ENCODE measurements at places on chromosomes 11 and 22. TPM values are rescaled to one million over a fixed set of nuclear protein-coding genes. Genes with fewer than 3 reads are reported as not detected.

Gene CAPRIN1
- total RNA-seq, result 295 TPM

Gene PTPRCAP
- 80.1 TPM for total RNA-seq

- H3K36me3 ChIP-seq, result no peaks in the 10 kb centered on the region
- peaks cover 2% of the 10 kb centered on the region for H3K27me3 ChIP-seq
- no peak overlapping the region for H3K27ac ChIP-seq
- no peak overlapping the region for H3K4me3 ChIP-seq
Measured at GRCh38 chr11:8056810-8057463, 24.1 kb upstream of the TUB start.

GRCh38 chr11:47378010-47378835, at the start of gene SPI1:
Gene SPI1 (minus strand): TSS chr11:47378547. CDS start chr11:47378353, 194 bp downstream.
- H3K27me3 ChIP-seq, result no peaks in the 10 kb centered on the region
- no peaks in the 10 kb centered on the region for H3K36me3 ChIP-seq
- no peak within 1 kb of the TSS for H3K4me3 ChIP-seq
- no peak within 1 kb of the TSS for H3K27ac ChIP-seq
- H3K4me1 ChIP-seq, result peaks cover 11% of the 10 kb centered on the region
- no peak for DNase-seq

Gene RFPL3
- not detected for total RNA-seq

Gene SLC22A25
- not detected for total RNA-seq

DNA sequence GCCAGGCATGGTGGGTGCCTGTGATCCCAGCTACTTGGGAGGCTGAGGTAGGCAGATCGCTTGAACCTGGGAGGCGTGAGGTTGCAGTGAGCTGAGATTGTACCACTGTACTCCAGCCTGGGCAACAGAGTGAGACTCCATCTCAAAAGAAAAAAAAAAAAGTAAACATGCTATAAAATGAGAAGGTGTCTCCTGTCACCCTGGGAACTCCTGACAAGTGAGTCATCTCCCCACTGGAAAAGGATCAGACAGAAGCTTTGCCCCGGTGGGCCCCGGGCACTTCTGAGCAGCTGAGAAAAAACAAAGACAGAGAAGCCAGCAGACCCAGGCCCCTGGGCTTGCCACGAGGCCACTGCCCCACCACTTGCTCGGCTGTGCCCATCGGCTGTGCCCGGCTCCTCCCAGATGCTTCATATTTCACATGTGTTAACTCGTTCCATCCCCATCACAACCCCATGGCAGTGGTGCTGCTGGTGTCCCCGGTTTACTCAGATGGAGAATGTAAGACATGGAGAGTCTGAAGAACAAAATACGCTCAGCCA, 22.3 kb downstream of the TTLL1 start:
- DNase-seq, result no peak
- no peaks in the 10 kb centered on the region for H3K27me3 ChIP-seq
- H3K36me3 ChIP-seq, result peaks cover 8% of the 10 kb centered on the region

- H3K36me3 ChIP-seq, result peaks cover 48% of the 10 kb centered on the region
- peaks cover 71% of the 10 kb centered on the region for H3K4me1 ChIP-seq
- DNase-seq, result no peak
- peak overlapping the region; percentile 78 for H3K27ac ChIP-seq
Measured at GRCh38 chr11:118247041-118247440, 5.1 kb downstream of the MPZL3 start.

Gene OR5A1
- total RNA-seq, result not detected

DNA sequence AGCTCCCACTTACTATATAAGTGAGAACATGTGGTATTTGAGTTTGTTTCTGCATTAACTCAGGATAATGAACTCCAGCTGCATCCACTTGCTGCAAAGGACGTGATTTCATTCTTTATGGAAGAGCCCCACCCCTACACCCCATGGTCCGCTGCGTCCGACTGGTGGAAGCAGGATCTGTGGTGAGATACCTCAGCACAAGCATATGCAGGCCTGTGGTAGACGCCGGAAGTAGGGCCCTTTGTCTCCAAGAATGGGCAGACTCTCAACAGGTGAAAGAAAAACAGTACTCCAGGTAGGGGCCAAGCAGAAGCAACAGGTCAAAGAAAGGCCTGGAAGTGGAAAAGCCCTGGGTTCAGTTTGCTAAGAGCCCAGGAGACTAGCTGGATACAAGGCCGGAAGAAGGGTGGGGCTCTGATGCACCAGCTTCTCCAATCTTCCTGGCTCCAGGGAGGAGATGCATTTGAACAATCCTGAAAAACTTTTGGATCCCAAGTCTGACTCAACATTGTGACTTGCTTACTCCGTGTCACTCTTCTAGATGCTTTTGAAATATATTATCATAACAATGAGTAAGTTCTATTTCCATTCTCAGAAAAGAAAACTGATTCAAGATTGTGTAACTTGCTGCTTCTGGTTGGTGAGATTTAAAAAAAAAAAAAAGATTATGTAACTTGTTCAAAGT, 30.4 kb downstream of the NEAT1 start:
- DNase-seq, result peak; percentile 2
- no peak overlapping the region for H3K4me3 ChIP-seq
- H3K36me3 ChIP-seq, result peaks cover 1% of the 10 kb centered on the region
- H3K4me1 ChIP-seq, result peaks cover 40% of the 10 kb centered on the region
- no peaks in the 10 kb centered on the region for H3K27me3 ChIP-seq

DNA sequence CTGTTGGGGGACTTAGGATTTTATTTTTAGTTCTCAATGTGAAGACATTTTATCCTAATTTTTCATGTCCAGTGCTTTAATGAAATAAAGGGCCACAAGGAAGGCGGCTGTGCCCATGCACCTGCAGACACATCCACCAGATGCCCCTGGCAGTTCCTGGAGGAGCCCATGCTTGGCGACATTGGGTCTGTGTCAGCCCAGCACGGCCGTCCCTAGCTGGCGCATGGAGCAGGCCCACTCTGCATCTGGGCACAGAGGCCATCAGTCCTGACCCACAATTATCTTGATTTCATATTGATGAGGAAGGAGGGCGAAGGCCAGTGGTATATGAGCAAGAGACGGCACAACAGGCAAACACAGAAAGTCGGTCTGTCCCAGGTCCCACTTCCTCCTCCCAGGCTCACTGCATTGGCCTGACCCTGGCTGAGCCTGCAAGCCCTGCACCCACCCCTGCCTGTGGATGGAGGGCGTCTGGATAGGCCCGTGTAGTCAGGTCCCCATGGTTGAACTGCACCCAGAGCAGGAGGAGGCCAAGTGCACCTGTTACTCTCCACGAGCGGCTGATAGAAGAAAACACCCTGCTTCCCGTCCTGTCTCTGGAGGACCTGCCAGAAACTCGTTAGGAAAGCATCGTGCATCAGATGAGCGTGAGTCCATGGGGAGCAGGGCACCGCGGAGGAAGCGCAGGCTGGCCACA, 296.9 kb downstream of the BRD1 start:
- H3K27me3 ChIP-seq, result no peaks in the 10 kb centered on the region
- no peak for DNase-seq
- H3K36me3 ChIP-seq, result peaks cover 10% of the 10 kb centered on the region
- H3K4me3 ChIP-seq, result no peak overlapping the region
- H3K27ac ChIP-seq, result no peak overlapping the region

DNA sequence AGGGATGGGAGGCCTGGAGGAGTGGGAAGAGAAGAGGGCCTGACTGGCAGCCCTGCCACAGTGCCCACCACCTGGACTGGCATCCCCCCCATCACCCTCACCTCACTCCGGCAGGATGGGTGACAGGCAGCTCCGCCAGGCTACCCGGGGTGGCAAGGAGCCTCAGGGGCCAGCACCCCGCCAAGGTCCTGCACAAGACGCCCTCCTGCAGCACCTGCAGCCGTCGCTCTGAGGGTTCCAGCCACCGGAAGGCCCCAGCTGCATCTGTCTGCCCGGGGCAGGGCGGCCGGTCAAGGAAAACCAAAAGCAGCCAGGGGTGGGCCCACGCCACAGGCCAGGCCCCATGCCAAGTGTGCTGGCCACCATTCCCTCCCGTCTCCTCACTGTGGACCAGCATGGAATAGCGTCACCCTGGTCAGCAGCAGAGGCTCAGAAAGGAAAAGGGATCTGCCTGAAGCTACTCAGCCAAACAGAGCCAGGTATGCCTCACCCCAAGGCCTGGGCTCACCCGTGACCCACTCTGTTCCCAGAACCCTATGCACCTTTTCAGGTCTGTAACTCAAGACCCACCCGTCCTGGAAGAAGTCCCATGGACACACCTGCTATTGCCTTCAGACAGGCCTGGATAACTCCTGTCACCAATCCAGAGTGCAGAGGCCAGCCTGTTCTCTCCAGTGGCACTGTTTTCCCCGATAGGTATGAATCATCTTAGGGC, 7.0 kb downstream of the RHBDD3 start:
- H3K27me3 ChIP-seq, result no peaks in the 10 kb centered on the region
- no peak overlapping the region for H3K4me3 ChIP-seq
- peaks cover 5% of the 10 kb centered on the region for H3K36me3 ChIP-seq
- H3K27ac ChIP-seq, result no peak overlapping the region
- no peaks in the 10 kb centered on the region for H3K4me1 ChIP-seq

GRCh38 chr22:36585841-36586240, 56.9 kb upstream of the EIF3D start:
- H3K4me1 ChIP-seq, result no peaks in the 10 kb centered on the region
- no peak overlapping the region for H3K4me3 ChIP-seq
- no peak for DNase-seq
- H3K36me3 ChIP-seq, result no peaks in the 10 kb centered on the region

DNA sequence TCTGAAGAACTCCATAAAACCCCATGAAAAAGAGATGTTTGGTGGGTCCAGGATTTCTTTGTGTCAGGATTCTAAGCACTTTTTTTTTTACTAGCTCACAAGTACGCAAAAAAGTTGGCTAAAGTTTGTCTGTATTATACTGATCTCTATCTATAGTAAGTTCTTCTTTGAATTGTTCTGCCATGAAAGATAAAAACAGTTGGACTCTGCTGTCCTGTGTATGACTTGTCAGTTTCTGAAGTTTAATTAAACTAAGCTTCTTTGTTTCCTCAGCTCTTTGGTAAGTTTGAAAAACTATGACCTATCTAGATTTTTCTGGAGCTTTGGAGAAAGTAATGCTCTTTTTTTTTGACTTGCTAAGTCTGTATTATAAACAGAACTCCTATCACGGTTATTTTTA, 812.2 kb upstream of the LUZP2 start:
- no peak overlapping the region for H3K4me3 ChIP-seq
- H3K27ac ChIP-seq, result no peak overlapping the region
- H3K4me1 ChIP-seq, result no peaks in the 10 kb centered on the region

- no peak overlapping the region for H3K27ac ChIP-seq
- no peaks in the 10 kb centered on the region for H3K36me3 ChIP-seq
- no peaks in the 10 kb centered on the region for H3K27me3 ChIP-seq
- H3K4me1 ChIP-seq, result no peaks in the 10 kb centered on the region
- H3K4me3 ChIP-seq, result no peak overlapping the region
- DNase-seq, result no peak
Measured at GRCh38 chr22:28142361-28142961, 223.4 kb upstream of the PITPNB start.

- H3K36me3 ChIP-seq, result peaks cover 5% of the 10 kb centered on the region
- no peak for DNase-seq
- H3K27ac ChIP-seq, result no peak overlapping the region
- peaks cover 16% of the 10 kb centered on the region for H3K4me1 ChIP-seq
- peaks cover 37% of the 10 kb centered on the region for H3K27me3 ChIP-seq
Measured at GRCh38 chr11:72238492-72239312, 5.3 kb downstream of the PHOX2A start.

GRCh38 chr11:60973699-60974098, 2.2 kb downstream of the CD6 start:
- DNase-seq, result peak; percentile 52
- H3K27ac ChIP-seq, result peak overlapping the region; percentile 98
- peak overlapping the region; percentile 87 for H3K4me3 ChIP-seq

Gene SCUBE1
- not detected for total RNA-seq

Gene C11orf42
- total RNA-seq, result not detected

- no peak overlapping the region for H3K27ac ChIP-seq
- H3K4me1 ChIP-seq, result no peaks in the 10 kb centered on the region
- no peaks in the 10 kb centered on the region for H3K36me3 ChIP-seq
- H3K27me3 ChIP-seq, result peaks cover 5% of the 10 kb centered on the region
- no peak overlapping the region for H3K4me3 ChIP-seq
- no peak for DNase-seq
Measured at GRCh38 chr11:121688055-121688491, 235.3 kb upstream of the SORL1-AS1 start.

DNA sequence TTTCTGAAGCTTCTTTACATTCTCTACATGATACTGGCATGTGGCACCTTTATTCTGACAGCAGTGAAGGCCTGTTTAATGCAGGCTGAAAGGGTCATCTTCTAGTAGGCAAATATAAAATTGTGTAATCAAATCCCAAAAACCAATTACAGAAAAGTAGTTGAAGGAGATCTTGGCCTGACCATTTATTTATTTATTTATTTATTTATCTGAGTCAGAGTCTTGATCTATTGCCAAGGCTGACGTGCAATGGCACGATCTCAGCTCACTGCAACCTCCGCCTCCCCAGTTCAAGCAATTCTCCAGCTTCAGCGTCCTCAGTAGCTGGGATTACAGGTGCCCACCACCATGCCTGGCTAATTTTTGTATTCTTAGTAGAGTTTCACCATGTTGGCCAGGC, 22.7 kb upstream of the CECR2 start:
- H3K4me3 ChIP-seq, result no peak overlapping the region
- no peaks in the 10 kb centered on the region for H3K4me1 ChIP-seq
- peaks cover 2% of the 10 kb centered on the region for H3K27me3 ChIP-seq
- no peaks in the 10 kb centered on the region for H3K36me3 ChIP-seq
- DNase-seq, result no peak

All from activated CD4-positive, alpha-beta T cell treated with anti-CD3 and anti-CD28 coated beads for 36 hours (primary cell).